ENCODE measurements at places on chromosomes 3 and 15.

DNA sequence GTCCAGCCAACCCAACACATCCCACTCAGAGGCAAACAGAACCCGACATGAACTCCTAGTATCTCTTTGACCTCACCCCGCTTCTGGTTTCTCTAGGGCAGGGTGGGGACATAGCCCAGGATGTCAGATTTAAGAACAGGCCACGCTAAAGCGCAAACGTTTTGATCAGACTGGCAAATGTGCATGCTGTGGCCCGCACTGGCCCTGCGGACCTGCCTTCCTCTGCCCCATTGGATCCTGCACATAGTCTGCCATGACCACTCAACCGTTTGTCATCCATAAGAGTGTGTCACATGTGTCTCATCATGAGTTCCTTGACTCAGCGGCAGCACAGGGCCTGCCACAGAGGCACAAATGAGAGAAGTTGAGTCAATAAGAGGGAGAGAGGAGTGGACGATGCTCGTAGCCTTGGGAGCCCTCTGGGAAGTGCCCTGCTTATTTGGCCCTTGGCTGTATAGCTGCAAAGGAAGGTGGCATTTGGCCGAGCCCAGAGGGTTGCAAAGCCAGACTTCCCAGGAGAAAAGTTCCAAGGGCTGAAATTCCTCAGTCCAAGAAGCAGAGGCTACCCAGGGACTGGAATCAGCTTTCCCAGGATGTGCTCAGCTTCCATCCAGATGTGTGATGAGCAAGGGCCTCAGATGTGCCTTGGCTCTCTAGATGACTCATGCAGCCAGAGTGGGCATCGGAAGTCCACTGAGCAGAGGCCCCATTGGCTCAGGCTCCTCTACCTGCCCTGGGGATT lies 55.5 kb upstream of the SLCO2A1 start:
- DNase-seq = no peak

- no peak for DNase-seq
Observed at GRCh38 chr3:131107637-131108433, 81.2 kb downstream of the NEK11 start.

DNA sequence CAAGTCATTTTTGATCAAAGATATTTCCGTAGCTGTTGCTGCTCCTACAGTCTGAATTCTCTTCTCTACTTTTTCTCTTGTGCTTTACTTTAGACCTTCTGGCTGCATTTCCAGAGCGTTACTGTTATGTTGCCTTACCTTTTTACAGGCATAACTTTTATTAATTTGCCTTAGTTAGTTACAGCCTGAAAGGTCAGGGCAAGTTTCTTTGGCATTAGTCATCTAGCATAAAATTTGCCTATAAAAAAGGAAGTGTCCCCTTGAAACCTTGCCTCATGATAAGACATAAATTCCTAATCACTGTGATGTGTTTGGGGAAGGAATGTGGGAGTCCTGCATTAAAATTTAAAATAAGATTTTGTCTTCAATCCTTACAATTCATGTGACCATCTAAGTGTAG lies 618.5 kb downstream of the NR2F2 start:
- DNase-seq = no peak

- DNase-seq = no peak
Observed at GRCh38 chr3:177079684-177080083, 117.6 kb downstream of the TBL1XR1 start.

GRCh38 chr15:90660195-90660998 lies 56.7 kb upstream of the BLM start:
- no peak for DNase-seq

Data from nephron progenitor cell (in vitro differentiated cells).